ENCODE measurements at places on chromosomes 2 and 18.

DNA sequence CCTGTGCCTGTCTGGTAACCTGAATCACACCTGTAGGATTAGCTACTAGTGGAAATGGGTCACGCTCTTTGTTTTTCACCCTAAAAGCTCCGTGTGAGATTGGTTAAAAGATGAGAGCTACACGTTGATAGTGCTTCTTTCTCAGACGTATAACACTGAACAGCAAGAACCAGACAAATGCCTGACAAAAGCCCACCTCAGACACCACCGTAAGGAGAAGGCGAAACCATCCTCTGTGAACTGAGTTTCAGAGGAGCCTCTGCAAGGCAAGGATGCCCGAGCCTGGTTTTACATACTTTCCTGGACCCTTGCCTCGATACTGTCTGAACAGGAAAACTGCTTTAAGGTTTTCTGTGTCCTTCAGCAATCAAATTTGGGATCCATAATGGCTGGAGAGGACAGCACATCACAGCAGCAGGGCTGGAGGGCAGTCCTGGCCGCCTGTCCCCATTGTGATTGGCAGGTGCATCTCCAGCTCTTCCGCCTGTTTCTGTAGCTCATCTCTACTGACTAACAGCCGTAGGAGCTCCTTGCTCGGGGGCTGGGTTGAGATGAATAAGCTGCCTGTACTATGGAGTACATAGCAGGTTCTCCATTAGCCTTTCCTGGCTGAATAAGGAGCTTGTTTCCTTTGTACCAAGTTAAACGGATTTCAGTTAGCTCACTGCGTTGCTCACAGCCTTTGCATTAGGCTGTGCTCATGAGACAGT lies 155.5 kb downstream of the MYT1L start:
- DNase-seq = no peak

- no peak for DNase-seq
Observed at GRCh38 chr2:238645095-238645494, 202.8 kb upstream of the TWIST2 start.

DNA sequence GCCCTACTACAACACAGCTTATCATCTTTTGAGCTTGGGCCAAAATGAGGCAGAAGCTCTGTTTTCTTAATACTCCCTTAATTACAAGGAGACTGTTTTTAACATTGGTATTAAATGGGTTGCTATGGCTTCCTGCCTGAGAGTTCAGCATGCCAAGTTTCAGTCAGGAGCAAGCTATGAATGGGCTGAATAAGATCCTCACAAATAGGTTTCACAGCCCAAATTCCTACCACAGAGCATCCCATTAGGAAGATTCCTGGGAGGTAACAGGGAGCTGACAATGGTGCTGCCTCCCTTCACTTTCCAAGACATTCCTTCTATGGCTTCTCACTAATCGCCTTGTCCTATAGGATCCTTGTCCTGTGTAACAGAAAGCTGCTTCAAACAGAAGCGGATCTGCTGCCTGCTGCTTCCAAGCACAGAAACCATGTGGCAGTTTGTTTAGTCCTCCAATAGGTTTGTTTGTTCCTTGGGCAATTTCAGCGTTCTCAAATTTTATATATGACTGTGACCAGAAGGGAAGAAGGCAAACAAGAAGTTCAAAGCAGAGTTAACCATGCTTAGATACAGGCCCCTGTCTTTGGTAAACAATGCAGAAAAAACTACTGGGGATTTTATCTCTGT lies 70.9 kb downstream of the NCKAP5 start:
- DNase-seq = no peak

DNA sequence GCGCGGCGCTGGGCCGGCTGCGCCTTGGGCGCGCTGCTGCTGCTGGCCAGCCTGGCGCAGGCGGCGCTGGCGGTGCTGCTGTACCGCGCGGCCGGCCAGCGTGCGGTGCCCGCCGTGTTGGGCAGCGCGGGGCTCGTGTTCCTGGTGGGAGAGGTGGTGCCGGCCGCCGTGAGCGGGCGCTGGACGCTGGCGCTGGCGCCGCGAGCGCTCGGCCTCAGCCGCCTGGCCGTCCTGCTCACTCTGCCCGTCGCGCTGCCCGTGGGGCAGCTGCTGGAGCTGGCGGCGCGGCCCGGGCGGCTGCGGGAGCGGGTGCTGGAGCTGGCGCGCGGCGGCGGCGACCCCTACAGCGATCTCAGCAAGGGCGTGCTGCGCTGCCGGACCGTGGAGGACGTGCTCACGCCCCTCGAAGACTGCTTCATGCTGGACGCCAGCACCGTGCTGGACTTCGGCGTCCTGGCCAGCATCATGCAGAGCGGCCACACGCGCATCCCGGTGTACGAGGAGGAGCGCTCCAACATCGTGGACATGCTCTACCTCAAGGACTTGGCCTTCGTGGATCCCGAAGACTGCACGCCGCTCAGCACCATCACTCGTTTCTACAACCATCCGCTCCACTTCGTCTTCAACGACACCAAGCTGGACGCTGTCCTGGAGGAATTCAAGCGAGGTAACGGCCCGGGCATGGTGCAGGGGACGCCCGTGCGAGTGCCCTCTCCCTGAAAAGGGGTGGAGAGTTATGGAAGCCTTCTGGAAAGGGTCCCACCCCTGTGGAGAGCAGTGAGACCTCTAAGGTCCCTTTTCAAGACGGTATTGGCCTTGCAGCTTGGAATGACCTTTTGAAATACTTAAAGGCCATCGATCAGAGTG lies 1.0 kb downstream of the CNNM3 start:
- peak; percentile 30 for DNase-seq

- DNase-seq = no peak
Observed at GRCh38 chr2:24939353-24939752, 19.3 kb upstream of the ADCY3 start.

GRCh38 chr18:5238371-5238976 lies 41.4 kb upstream of the AKAIN1 start:
- no peak for DNase-seq

GRCh38 chr2:12177455-12178288 lies 431.2 kb downstream of the LPIN1 start:
- DNase-seq = no peak

DNA sequence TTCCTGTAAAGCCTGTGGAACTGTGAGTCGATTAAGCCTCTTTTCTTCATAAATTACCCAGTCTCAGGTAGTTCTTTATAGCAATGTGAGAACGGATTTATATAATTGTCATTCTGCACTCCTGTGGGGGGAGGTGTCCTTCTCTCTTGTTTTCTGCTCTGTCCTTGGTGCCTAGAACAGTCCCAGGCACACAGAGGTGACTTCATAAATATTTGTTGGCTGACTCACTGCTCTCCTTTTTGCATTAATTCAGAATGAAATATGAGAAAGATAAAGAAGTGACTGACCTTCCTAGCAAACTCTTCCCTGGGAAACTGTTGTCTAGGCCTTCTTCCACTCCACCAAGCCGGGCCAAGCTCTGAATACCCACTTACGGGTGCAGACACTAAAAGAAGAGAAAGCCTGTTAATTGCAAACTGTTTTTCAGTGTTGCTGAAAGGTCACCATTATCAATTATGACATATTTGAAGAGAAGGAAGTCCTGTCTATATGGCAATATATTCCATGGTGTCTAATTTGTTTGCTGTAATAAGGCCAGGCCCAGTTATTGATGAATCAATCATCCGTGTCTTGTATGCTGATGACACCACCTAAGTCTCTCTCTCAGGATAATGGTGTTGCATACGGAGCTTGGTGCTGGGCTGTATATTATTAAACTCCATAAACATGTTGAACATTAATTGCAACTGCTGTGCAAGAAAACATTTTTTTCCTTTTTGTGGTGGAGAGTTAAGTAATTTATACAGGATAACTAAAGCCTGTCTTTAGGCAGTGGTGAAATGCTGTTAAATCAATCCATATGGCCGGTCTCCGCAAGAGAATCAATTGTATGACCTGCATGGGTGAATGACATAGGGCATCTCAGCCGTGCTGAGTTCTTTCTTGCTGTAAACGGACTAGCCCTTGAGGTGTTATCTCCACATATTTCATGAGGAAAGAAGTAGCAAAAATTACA lies 567.5 kb downstream of the SLC4A3 start:
- no peak for DNase-seq

DNA sequence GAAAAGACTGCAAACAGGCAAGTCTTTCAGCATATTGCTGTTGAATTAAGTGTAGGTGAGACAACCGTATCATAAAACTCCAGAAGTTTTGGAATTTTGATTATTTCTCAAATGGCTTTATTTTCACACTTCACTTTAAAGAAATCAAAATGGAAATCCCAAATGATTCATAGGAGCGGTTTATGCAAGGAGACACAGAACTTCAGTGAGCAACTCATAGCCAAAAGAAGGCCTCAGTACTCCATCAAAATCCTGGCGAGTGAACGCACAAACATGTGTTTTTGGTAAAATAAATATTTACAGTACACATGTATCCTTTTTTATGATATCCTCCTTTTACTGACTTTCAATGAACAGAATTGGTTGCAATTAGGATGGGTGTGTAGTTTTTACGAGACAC lies 140.4 kb upstream of the APCDD1 start:
- no peak for DNase-seq

DNA sequence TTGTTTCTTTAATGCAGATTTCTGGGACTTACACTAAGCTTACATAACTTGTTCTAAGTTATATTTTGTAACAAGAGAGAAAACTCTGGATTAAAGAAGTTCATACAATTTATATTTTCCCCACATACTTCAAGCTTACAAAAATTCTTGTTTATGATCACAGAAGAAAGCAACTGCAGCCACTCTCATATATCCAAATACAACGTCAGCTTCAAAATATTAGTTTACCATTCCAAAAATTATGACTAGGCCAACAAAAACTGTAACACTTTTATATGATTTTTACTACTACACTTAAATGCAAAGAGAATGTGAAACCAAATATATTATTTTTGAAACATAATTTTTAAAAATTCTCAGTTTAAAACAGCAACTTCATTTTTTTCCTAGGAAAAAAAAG lies 30.9 kb downstream of the LPIN2 start:
- no peak for DNase-seq

DNA sequence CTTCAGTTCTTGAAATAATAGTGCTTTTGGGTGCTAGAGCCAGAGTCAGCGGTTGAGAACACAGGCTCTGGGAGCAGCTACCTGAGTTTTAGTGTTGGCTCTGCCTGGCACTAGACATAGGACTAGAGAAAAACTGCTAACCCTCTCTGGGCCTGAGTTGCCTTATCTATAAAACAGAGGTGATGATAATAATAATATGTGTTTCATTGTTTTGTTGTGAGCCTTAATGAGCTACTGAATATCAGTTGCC lies 391.7 kb downstream of the PTPRM start:
- no peak for DNase-seq

DNA sequence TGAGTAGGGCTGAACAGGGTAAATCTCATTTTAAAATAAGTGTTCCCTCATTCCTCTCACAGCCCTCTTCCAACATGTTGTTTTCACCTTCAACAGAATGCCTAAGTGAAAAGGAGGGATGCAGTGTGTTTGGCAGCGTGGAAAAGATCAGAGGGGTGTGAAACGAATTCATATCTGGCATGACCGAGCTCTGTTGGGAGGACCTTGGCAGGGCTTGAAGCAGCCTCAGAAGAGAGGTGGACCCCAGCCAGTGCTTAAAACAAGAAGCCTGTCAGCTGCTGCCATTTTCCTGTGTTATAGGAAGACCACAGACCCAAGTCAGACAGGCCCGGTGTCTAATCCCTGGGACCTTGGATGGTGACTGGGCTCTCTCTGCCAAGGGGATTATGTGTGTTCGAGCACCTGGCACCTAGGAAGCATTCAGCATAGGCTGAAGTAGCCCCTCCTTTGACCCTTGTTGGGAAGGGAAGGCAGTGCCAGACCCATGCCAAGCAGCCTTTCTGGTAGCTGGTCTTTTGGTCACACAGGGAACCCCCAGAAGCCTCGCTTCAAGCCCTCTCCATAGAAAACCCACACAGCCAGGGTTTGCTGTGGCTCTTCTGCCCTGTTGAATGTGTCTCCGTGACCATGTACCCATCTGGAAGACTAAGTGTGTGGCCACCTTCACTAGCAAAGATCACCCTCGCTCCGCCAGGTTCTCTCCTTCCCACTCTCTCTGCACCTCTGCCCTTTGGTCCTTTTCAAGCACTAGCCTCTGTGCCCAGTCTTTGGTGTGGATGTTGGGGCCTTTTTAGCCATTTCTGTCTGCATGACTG lies 87.5 kb upstream of the ST3GAL5 start:
- DNase-seq = no peak

DNA sequence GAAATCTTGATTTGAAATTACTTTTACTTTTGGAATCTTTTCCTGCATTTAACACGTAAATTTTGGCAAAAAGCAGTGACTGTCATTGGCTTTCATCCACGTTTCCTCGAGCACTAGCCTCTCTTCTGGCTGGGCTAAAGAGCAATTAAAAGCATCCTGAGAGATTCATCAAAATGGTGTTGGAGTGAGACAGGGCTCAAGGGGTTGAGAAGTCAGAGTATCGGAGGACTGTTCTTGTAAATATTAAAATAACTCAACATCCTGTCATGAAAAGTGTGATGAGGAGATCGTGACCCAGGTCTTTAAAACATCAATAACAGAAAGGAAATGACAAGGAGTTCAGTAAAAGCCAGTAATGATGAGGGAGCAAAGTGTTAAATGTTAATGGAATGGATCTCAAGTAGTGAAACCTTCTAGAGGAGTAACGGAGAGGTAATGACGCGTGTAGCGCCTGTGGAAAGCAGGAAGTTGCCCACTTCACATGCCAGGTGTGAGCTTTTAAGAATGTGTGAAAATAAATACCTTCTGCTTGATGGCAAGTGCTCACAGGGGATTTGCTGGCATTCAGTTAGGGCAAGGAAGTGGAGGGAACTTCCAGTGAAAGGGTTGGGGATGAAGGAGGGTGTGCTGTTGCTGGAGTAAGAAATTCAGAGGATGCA lies 754.4 kb downstream of the ADCYAP1 start:
- no peak for DNase-seq

DNA sequence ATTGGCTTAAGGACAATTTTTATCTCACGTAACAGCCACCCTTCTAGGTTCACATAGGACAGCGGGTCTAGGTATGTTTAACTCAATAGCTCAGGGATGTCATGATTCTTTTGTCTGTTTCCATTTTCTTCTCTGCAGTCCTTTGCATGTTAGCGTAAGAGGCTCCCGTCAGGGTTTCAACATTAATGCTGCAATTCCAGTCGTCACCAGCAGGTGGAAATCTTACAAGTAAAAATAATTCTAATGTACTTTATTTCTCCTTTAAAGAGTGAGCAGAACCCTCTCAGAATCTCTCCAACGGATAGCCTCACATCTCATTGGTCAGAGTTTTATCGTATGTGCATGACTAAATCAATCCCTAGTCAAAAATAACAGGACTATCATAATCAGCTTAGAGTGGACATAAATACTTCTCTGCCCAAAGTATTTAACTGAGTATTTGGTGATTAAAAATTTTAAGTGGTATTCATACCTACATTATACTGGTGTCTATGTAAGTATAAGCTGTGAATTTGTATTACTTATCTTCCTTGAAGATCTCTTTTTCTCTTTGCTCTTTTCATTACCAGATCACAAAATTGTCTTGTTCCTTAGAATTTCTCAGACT lies 487.2 kb upstream of the GCFC2 start:
- peak; percentile 44 for DNase-seq

- no peak for DNase-seq
Observed at GRCh38 chr2:106904242-106904641, 18.3 kb upstream of the ST6GAL2 start.
